ENCODE measurements at places on chromosomes 13 and 19.
A peak's percentile ranks its signal among the peaks of the same experiment; 100 is the strongest.

DNA sequence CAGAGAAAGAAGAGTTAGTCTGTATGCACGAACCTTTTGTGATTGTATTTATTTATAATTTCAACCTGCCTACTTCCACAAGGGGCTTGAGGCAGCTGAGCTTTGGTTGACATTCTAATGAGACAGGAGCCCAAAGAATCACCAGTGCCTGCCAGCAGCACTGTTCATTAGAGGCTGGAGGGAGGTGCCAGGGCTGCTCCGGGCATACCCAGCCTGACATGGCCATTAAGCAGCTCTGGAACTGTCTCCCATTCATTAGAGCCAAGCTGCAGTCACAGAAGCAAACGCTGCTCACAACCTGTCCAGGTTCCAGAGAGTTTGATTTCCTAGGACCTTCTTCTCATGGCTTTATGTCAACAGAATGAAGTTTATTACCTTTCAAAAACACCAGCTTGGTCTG, 425.5 kb downstream of the RFC3 start:
- DNase-seq = no peak

DNA sequence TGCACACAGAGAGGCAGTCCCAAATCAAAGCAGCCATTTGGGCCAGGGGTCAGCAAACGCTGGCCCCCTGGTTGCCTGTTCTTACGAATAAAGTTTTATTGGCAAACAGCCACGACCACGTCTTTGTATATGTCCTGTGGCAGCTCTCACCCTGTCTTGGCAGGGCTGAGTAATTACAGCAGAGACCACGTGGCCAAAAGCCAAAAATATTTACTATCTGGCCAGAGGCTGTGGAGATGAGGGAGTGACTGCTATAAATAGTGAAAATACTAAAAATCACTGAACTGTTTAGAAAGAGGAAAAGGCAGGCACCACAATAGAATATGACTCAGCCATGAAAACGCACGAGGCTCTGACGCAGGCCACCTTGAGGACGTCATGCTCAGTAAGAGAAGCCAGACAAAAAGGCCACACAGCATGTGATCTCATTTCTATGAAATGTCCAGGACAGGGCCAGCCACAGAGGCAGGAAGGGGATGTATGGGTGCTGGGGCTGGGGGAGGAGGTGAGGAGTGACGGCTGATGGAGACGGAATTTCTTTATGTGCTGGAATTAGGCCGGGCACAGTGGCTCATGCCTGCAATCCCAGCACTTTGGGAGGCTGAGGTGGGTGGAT, 29.4 kb downstream of the SMIM24 start:
- DNase-seq = no peak

DNA sequence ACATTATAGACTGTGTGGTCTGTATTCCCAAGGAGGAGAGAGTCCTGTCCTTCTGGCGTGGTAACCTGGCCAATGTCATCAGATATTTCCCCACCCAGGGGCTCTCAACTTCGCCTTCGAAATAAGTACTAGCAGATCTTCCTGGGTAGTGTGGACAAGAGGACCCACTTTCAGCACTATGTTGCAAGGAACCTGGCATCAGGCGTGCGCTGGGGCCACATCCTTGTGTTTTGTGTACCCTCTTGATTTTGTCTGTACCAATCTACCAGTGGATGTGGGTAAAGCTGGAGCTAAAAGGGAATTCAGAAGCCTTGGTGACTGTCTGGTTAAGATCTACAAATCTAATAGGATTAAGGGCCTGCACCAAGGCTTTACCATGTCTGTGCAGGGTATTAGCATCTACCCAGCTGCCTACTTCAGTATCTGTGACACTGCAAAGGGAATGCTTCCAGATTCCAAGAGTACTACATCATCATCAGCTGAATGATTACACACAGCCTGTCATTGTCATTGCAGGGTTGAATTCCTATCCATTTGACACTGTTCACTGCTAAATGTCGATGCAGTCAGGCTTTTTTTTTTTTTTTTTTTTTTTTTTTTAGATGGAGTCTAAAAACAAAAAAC, 148.0 kb downstream of the PRR20E start:
- no peak for DNase-seq

DNA sequence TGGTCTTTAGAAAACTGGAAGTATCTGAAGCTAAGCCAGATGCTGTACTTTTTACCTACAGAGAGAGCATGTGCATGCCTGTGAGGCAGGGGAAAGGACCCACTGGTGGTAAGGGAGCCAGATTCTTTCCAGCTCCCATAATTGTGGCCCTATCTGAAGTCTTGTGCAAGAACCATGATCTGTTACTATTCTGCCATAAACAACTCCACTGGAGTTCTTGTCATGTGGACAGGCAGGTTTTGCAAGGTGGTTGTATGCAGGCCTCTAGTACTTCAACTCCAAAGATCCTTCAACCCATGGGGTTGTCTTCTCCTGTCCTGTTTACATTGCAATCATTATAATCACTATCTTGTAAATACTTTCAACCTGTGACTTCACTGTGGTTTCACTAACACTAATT, 14.1 kb downstream of the PROSER1 start:
- DNase-seq = no peak

GRCh38 chr19:39370735-39371134, 20.2 kb downstream of the PAF1 start:
- DNase-seq = no peak

DNA sequence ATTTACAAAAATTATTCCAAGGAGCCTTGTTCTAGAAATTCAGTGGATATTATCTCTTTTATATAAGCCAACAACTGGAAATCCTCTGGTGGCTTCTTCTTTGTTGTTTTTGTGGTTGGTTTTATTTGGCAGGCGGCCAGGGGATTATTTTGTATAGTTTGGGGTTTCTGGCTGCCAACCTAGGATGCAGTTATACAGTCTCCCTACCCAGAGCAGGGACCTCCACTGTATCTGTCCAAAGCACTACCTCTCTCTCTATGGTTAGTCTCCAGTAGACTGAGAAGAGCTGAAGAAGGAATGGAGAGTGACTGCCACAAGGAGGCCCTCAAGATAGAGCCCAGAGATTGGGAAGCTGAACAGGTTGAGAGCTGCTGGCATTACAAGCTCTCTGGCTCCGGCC, 80.2 kb downstream of the ZAR1L start:
- DNase-seq = no peak

DNA sequence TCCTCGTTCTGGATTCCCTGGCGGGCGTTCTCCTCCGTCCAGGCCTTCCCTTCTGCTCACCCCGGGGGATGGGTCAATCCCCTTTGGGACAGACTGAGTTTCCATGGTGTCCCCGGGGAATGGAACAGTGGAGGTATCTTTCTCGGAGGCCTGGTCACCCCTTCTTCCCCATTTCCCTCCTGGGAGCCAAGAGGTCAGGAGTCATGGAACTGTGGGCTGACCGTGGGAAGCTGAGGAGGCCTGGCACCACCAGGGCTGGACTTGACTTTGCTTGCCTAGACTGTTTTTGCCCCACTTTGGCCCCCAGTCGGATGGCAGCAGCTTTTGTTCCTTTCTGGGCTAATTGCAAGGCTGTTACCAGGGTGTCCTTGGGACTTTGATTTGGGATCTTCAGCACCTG, 2.0 kb downstream of the NACC1 start:
- no peak for DNase-seq

DNA sequence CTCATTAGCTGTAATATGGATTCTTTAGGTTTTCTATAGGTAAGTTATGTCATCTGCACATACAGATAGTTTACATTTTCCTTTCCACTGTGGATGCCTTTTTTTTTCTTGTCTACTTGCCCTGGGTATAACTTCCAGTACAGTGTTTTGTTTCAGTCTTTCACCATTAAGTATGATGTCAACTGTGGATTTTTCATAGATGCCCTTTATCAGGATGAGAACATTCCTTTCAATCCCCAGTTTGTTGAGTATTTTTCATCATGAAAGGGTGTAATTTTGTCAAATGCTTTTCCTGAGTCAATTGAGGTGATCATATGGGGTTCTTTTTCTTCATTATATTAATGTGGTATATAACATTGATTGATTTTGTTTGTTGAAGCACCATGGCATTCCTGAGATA, 43.6 kb upstream of the SACS start:
- no peak for DNase-seq

- no peak for DNase-seq
These were observed 4.5 kb downstream of the ADGRE1 start for GRCh38 chr19:6891761-6892385.

- DNase-seq = peak; percentile 29
These were observed 698.7 kb downstream of the SLITRK1 start for GRCh38 chr13:83183439-83184149.

DNA sequence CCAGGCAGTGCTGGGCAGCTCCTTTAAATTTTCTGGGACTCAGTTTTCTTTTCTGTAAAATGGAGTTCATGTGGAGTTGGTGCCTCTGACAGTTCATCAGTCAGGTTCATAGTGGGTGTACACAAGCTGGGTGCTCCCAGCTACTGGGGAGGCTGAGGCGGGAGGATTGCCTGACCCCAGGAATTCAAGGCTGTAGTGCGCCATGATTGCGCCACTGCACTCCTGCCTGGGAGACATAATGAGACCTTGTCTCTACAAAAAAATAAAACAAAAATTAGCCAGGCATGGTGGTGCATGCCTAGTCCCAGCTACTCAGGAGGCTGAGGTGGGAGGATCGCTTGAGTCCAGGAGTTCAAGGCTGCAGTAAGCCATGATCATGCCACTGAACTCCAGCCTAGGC, 21.1 kb downstream of the IQCN start:
- no peak for DNase-seq

DNA sequence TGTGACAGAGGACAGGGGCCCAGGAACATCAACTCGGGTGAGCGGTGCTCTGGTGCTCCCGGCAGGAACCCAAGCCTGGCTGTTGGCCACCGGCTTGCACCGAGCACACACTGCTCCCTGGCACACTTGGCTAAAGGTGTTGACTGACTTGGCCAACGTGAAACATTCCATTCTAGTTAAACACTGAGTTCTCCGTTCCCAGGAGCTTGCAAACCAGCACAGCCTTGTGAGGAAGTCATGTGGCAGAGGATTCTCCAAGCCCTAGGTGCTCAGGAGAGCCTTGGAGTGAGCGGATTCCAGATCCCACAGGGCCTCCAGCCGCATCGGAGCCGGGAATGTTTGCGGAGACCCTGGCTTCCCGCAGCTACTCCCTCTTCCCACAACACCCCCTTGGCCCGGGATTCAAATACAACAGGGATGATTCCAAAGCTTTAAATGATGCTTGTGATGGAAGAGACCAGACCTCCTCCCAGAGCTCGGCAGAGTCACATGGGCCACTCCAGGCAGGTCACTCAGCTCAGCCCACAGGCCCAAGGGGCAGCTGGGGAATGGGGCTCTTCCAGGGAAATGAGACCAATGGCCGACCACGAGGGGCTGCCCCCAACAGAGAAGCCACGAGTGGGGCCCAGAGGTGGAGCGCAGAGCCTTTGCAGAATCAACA, 2.9 kb downstream of the C13orf46 start:
- DNase-seq = peak; percentile 44

DNA sequence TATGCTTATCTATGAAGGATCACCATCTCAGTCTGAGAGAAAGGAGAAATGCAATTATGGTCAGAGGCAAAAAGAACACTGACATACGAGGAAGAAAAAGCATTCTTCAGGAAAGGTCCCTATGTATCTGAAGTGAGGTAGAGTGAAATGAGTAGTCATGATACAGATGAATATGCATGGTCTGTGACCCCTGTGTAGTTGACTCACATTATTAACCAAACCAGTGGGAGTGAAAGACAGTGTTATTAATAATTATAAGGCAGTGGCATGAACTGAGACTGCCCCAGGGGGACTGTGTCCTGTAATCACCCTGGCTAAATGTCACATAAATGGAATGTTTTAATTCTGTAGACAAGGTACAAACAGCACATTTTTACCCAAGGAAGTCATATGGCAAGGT, 1320.2 kb upstream of the PCDH9 start:
- no peak for DNase-seq

DNA sequence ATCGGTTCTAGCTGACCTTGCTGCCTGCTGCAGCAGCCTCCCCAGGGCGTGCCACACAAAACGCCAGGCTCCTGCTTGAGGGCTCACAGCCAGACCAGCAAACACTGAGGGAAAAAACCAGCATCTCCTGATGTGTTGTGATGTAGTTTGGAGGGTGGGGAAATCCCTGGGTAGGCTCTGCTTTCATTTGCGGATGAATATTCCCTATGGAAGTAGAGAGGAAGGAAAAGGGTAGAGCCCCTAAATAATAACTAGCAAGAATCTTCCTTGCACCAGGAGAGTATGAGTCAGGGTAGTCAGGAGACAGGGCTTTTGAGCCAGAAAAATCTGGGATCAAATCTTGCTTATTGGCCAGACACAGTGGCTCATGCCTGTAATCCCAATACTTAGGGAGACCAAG, 545.3 kb downstream of the RFC3 start:
- no peak for DNase-seq

DNA sequence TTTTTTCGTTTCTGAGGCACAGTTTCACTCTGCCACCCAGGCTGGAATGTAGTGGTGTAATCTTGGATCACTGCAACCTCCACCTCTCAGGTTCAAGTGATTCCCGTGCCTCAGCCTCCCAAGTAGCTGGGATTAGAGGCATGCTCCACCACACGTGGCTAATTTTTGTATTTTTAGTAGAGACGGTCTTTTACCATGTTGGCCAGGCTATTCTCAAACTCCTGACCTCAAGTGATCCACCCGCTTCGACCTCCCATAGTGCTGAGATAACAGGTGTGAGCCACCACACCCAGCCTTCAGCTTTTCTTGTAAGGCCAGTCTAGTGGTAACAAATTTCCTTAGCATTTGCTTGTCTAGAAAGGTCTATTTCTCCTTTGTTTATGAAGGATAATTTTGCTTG, 46.2 kb downstream of the ZNF568 start:
- no peak for DNase-seq

DNA sequence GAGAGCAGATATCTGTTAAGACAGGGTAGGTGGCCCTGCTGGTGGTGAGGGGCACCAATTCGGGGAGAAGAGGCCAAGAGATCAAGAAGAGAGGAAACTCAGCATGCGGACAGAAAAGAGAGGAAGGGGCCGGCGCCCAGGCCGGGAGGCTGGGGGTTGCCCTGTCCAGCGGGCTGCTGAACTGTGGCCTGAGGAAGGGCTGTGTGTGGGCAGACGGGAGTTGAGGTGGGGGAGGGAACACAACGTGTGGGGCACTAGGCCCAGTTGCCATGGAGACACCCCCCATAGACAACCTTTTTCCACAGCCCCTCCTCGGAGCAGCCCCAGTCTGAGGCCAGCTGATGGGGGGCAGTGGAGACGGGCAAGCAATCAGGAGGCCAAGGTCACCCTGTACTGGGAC, 2.5 kb upstream of the CACNG8 start:
- DNase-seq = no peak

DNA sequence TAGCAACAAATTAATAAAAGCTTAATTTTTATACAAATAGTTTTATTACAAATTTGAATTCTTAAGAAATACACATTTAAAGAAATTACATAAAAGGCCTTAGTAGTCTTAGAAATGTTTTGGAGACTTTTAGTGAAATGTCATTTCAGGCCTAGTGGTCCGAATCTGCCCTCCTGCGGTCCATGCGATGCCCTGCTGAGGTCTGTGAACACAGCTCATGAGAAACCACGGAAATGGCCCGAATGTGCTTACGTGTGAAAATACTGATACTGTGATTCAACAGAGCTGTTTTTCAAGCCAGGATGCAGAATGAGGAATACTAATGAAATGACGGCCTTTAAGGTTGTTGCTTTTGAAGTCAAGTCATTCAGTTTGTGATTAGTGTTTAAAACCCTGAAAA, 157.9 kb downstream of the COL4A1 start:
- DNase-seq = no peak

Data from heart left ventricle (tissue), 16 donors.